Thyroid gland (tissue), 4 donors: ENCODE measurements at places on chromosomes 5 and 9.
A peak's percentile ranks its signal among the peaks of the same experiment; 100 is the strongest.

DNA sequence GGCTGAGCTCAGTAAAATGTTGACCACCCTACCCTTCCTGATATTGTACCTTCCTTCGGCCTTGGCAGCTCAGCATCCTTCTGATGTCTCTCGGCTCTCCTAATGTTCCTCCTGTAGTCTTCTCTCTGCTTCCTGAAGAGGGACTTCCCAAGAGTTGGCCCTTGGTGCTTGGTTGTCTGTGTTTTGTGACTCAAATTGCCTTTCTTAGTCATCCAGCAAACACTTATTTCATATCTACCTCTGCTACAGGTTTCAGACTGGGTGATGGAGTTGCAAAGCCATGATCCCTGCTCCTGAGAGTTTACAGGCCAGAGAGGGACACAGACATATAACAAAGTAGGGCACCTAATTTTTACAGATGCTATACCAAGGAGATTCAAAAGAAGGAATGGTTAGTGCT is 70.1 kb downstream of the SV2C start:
- DNase-seq = no peak

DNA sequence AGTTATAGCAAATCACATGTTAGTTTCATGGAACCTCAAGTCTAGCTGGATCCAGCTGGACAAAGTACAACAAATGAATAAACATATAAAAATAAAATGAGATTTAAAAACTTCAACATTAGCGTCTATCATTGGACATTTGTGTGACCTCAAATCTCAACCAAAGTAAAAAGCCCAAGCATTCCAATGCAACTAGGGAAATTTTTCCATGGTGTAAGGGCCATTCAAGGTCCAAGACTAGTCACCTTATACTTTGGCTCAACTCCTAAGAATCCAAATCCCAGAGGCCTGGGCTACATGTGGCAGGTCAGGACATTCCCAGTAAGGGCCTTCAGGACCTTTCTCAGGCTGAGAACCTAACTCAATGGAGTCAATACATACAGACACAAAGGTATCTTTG is 137.4 kb upstream of the DMAC1 start:
- DNase-seq = no peak

DNA sequence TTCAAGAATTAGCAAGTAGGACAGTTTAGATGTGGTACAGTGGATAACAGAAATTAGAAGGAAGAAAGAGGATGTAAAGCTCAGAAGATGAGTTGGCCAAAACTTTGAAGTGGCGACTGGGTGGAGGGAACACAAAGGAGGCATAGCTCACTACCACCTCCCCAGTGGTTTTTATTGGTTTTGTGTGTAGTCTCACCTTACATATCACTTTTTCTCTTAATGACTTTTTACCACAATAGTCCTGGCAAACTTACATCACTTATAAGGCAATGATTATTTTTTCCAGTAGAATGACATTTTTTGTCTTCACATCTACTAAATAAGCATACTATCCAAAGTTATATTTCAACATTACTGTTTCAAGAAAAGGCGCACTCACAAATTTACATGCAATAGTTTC is 49.2 kb upstream of the FBN2 start:
- no peak for DNase-seq

- DNase-seq = no peak
These were observed 2.5 kb upstream of the PCDHAC1 start for GRCh38 chr5:140923601-140924000.

- DNase-seq = no peak
These were observed 6.3 kb upstream of the WNK2 start for GRCh38 chr9:93177676-93178075.

DNA sequence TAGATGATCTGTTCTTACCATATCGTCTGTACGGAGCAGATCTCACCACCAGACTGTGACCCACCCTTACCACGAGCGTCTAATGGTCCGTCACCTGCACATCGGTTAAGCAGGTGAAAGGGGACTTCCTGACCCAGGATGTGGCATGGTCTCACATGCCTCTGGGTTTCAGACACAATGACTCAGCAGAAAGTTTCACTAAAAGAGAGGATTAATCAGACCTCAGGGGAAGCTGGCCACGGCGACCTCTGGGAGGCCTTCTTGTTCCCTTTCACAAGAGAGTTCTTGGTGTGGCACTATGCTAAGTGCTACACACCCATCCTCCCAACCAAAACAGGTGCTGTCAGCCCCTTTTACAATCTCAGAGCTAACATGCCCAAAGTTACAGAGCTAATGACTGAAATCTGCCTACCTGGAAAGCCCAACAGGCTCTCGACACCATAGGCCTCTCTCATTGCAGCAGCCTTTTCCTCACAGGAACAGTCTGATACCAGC is 41.6 kb downstream of the ADAMTS12 start:
- no peak for DNase-seq

- DNase-seq = no peak
These were observed 82.8 kb upstream of the PARP8 start for GRCh38 chr5:50583621-50584020.

DNA sequence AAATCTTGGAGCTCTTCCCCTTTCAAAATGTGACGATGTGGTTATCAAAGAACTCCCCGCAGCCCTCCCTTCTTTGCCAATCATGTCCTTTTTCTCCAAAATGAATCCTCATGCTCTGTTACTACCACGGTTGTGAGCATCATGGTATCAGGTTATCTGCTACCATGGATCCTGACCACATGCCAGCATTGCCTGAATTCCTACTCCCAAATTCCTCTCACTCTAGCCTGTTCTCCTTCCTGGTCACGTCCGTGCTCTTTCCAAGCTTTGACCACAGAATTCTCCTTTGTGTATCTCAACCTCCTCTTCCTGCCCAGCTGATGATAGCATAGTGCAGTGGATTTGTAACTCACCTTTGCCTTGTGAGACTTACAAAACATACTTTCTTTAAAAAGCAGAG is 59.5 kb upstream of the FBXL7 start:
- DNase-seq = no peak

GRCh38 chr5:160349249-160349934 is 21.0 kb downstream of the C1QTNF2 start:
- no peak for DNase-seq

- no peak for DNase-seq
These were observed 403.0 kb downstream of the HINT1 start for GRCh38 chr5:130762031-130762430.

GRCh38 chr5:162209005-162209605 is 141.5 kb downstream of the GABRG2 start:
- DNase-seq = peak; percentile 45

DNA sequence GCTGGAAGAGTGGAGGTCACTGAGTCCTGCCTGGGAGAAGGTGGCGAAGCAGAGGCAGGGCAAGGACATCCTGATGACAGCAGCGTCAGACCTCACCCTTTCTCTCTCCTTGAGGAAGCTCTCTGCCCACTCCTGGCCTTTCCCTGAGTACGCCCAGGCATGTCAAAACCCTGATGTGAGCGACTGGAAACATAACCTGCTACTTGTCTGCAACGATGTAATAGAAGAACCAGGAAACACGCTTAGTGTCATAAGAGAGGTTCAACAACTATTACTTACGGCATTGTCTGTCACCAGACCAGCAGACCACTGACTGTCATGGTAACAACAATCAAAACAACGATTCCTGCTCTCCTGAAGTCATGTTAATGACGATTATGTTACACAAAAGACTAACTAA is 152.4 kb downstream of the ACTL7B start:
- DNase-seq = no peak

GRCh38 chr9:113350107-113350661 is 843 bp downstream of the BSPRY start:
- DNase-seq = peak; percentile 70

DNA sequence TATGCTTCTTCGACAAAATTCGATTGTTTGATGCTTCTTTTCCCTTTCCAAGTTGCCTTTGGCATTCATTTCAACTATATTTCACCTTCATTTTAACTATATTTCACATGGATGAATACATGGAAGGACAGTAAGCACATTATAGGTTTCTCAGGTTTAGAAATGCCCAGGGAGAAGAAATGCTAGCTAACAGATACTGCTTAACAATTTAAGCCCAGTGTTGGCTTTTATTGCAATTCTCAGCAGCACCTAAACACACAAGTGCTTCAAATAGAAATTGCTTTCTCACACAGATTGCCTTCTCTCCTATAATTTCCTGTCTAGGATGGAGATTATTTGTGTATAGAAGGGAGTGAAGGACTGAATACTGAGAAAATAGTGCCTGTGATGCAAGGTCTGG is 30.2 kb upstream of the SMC5 start:
- DNase-seq = no peak

- no peak for DNase-seq
These were observed 159.5 kb downstream of the RAPGEF6 start for GRCh38 chr5:131475541-131475941.

DNA sequence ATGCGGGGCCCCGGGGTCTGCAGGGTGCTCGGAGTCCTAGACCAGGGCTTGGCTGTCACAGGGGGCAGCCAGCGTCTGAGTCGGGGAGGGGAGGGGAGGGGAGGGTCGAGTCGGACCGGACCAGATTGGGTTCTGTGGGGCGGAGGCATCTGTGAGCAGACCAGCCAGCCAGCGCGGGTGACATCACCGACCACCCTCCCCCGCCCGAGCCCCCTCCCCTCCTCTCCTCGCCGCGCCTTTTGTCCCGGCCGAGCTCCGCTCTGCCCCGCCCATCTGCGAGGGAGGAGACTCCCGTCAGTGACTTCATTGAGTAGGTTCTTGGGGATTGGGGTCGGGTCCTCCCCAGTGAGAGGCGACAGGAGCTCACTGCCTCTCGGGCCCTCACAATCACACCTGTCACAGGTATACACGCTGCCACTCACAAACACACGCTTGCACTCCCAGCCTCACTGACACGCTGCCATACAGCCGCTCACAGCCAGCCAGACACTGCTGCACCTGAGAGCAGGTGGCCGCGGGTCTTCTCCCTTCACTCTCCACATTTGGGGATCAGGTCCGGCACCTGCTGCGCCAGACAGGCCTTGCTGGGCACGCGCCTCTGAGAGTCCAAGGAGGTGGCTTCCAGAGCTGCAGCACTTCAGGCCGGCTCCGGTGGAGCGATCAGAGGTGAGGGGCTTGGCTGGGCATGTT is 546 bp downstream of the DNAJB5 start:
- peak; percentile 69 for DNase-seq

GRCh38 chr5:15388866-15389265 is 111.1 kb upstream of the FBXL7 start:
- no peak for DNase-seq

GRCh38 chr9:34830068-34830467 is 120.1 kb upstream of the CCL21 start:
- DNase-seq = no peak

- DNase-seq = no peak
These were observed 113.1 kb downstream of the HTR4 start for GRCh38 chr5:148541054-148541835.
